GM12878 (cell line): ENCODE measurements at places on chromosomes 11 and 22. TPM values are rescaled to one million over a fixed set of nuclear protein-coding genes. Genes with fewer than 3 reads are reported as not detected.

The TRAF6 gene
- 8.3 and 9.8 TPM in 2 replicates for polyA plus RNA-seq

The DENND5A gene
- 13.9 and 15.7 TPM in 2 replicates for polyA plus RNA-seq

The DAGLA gene
- not detected in 2 replicates for polyA plus RNA-seq

The C11orf91 gene
- polyA plus RNA-seq = not detected in 2 replicates

The C11orf21 gene
- not detected in 2 replicates for polyA plus RNA-seq

The ANO1 gene
- not detected in 2 replicates for polyA plus RNA-seq

The INS gene
- polyA plus RNA-seq = not detected in 2 replicates

The LIF gene
- 0.88 and 0.92 TPM in 2 replicates for polyA plus RNA-seq

The GTSE1 gene
- 44.4 and 44.5 TPM in 2 replicates for polyA plus RNA-seq

The FOSL1 gene
- 4.6 and 5.4 TPM in 2 replicates for polyA plus RNA-seq

The SAA1 gene
- polyA plus RNA-seq = 0.36 TPM in 1 of 2 replicates, not detected in the other

The CADM1 gene
- polyA plus RNA-seq = 0.15 and 0.21 TPM in 2 replicates

DNA sequence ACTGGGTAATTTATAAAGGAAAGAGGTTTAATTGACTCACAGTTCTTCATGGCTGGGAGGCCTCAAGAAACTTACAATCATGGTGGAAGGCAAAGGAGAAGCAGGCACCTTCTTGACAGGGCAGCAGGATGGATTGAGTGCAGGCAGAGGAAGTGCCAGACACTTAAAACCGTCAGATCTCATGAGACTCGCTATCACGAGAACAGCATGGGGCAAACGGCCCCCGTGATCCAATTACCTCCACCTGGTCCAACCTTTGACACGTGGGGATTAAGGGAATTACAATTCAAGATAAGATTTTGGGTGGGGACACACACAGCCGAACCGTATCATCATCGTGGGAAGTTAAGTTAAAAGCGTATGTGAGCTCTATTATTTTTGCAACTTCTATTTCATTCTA lies 71.4 kb upstream of the SYN3 start:
- no peak overlapping the region for H3K27ac ChIP-seq
- no peaks in the 10 kb centered on the region for H3K27me3 ChIP-seq
- H3K4me3 ChIP-seq = no peak overlapping the region
- H3K4me1 ChIP-seq = no peaks in the 10 kb centered on the region
- no peaks in the 10 kb centered on the region for H3K36me3 ChIP-seq
- DNase-seq = no peak

GRCh38 chr11:69442807-69443137 lies 38.7 kb upstream of the LINC01488 start:
- no peak overlapping the region for H3K4me3 ChIP-seq
- no peaks in the 10 kb centered on the region for H3K36me3 ChIP-seq
- DNase-seq = no peak
- H3K4me1 ChIP-seq = peaks cover 28% of the 10 kb centered on the region

DNA sequence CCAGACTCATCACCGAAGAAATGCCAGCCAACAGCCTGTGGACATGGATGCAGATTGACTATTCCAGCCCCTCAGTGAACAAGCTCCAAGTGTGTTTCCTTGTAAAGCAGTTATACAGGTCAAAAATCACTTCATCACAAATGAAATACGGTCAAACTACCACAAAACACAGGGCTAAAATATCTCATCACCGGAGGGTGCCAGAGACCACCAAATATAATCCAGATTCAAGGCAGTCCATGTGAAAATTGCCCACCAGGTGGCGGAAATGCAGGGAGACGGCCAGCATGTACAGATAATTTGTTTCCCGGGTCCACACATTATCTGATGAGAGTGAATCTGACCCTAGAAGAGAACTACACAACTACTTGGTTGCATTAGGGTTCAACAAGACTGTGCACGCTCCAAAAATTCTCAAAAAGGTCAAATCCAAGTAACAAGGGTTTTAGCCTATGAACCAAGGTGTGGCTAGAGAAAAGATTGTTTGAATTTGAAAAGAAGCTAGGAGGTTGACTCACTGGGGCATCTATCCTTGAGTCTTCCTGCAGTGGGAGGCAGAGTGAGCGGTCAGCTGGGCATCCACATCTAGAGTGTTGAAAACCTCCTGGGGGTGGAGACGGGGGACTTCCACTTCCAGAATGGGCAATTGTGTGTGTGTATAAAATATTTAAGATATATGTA lies 71.7 kb downstream of the IGLL5 start:
- H3K4me1 ChIP-seq = peaks cover 11% of the 10 kb centered on the region
- no peak overlapping the region for H3K4me3 ChIP-seq
- H3K27ac ChIP-seq = no peak overlapping the region
- peak; percentile 56 for DNase-seq
- no peaks in the 10 kb centered on the region for H3K27me3 ChIP-seq

DNA sequence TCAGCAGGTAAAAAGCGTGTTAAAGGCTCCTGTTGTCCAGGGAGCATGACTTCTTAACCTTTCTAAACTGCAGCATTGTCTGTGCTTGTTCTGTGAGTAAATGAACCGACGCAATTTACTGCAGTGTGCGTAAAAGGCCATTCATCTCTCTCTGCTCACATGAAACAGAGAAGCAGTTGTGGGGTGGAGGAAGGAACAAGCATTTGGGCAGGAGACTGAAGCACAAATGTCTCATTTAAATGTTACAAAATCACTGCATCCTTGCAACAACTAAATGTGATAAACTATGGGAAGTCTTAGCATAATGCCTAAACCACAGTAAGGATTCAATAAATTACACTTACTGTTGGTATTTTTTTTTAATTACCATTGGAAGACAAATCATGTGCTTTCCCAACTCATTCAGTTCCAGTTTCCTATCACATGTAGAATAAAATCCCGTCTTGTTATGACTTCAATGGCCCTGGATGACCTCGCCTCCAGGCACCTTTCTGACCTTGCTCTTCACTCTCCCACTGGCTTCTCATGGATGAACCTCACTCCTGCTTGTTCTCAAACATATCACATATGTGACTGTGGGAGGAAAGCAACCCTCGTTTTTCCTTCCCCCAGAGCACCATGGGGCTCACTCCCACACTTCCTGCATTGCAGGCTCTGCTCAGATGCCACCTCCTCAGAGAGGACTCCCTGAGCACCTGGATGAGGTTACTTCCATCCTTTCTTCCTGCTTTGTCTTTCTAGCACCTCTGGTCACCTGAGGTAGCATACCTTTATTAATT lies 21.6 kb upstream of the RFPL2 start:
- H3K4me3 ChIP-seq = no peak overlapping the region
- no peak overlapping the region for H3K27ac ChIP-seq
- H3K4me1 ChIP-seq = no peaks in the 10 kb centered on the region
- DNase-seq = no peak
- H3K27me3 ChIP-seq = no peaks in the 10 kb centered on the region

- H3K27ac ChIP-seq = no peak overlapping the region; the same call in 1 of the 2 replicates
- H3K27me3 ChIP-seq = no peaks in the 10 kb centered on the region
- no peak for DNase-seq
- peaks cover 23% of the 10 kb centered on the region for H3K4me1 ChIP-seq
- H3K4me3 ChIP-seq = peak overlapping the region; percentile 38; the same call in 1 of the 2 replicates
- no peaks in the 10 kb centered on the region for H3K36me3 ChIP-seq
Observed at GRCh38 chr22:50548040-50548920, 2.6 kb downstream of the KLHDC7B start.

DNA sequence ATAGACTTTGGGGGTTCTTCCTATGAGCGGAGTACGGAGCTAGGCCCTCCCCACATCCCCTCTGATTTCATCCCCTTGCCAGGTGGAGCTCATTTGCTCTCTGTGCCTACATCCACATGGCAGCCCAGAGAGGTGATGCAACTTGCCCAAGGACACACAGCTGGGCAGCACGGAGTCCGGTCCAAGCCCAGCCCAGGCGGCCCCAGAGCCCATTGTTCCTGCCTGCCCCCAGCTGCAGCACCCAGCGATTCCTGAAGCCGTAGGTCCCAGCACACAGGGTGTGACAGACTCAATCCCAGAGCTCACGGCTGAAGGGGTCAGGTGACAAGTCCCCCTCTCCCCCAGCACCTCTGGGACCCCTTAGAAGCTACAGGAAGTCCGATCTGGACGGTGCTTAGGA lies 22.2 kb upstream of the RFPL3 start:
- no peak for DNase-seq
- H3K27me3 ChIP-seq = no peaks in the 10 kb centered on the region; the same call in 1 of the 2 replicates
- H3K36me3 ChIP-seq = no peaks in the 10 kb centered on the region
- no peak overlapping the region for H3K27ac ChIP-seq
- no peak overlapping the region for H3K4me3 ChIP-seq

- no peaks in the 10 kb centered on the region for H3K36me3 ChIP-seq
- DNase-seq = no peak
- no peaks in the 10 kb centered on the region for H3K4me1 ChIP-seq
- no peak overlapping the region for H3K4me3 ChIP-seq
- no peaks in the 10 kb centered on the region for H3K27me3 ChIP-seq
Observed at GRCh38 chr11:14218728-14219127, 140.3 kb downstream of the RRAS2 start.

DNA sequence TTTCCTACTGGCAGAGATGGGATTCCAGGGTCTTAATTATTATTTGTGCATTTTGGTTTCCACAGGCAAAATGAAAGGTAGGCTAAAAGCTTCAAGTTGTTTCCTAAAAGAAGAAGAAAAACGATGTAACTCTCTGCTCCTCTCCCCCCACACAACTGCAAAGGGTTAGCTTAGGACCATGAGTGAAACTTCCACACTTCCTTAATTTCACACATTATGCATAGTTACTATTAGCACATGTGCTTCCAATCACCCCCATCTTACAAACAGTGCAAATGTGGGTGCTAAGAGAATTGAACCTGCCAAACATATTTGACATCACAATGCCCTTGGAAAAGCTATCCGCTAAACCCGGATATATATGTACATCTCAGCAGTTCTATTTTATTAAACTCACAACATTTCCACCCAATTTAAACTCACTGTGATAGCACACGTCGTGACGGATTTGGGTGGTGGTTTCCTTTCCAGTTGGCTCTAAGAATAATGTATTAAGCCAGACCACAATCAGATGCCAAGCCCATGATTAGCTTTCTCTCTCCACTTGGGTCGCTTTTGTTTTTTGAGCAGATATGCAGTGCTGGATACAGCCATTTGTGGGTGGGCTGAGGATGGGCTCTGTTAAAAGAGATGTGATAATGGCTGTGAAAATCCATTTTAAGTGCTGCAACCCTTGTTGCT lies 245.0 kb upstream of the POU2AF2 start:
- peaks cover 4% of the 10 kb centered on the region; the same call in 1 of the 2 replicates for H3K4me1 ChIP-seq
- H3K4me3 ChIP-seq = no peak overlapping the region
- no peaks in the 10 kb centered on the region; the same call in 1 of the 2 replicates for H3K27me3 ChIP-seq
- DNase-seq = no peak
- no peaks in the 10 kb centered on the region for H3K36me3 ChIP-seq

- peaks cover 10% of the 10 kb centered on the region for H3K4me1 ChIP-seq
- no peak overlapping the region for H3K4me3 ChIP-seq
- H3K36me3 ChIP-seq = no peaks in the 10 kb centered on the region
- no peaks in the 10 kb centered on the region for H3K27me3 ChIP-seq
- DNase-seq = no peak
- H3K27ac ChIP-seq = no peak overlapping the region
Observed at GRCh38 chr11:94139416-94139815, 10.8 kb downstream of the PANX1 start.

- no peaks in the 10 kb centered on the region for H3K36me3 ChIP-seq
- DNase-seq = no peak
- H3K27me3 ChIP-seq = no peaks in the 10 kb centered on the region
- no peak overlapping the region for H3K4me3 ChIP-seq
- H3K27ac ChIP-seq = no peak overlapping the region
- H3K4me1 ChIP-seq = no peaks in the 10 kb centered on the region
Observed at GRCh38 chr11:21896746-21897602, 295.9 kb upstream of the ANO5 start.

GRCh38 chr22:33850193-33850592 lies 70.1 kb downstream of the LARGE1 start:
- peaks cover 20% of the 10 kb centered on the region for H3K4me1 ChIP-seq
- no peak for DNase-seq
- H3K27me3 ChIP-seq = no peaks in the 10 kb centered on the region
- no peak overlapping the region for H3K4me3 ChIP-seq
- H3K27ac ChIP-seq = no peak overlapping the region
- H3K36me3 ChIP-seq = no peaks in the 10 kb centered on the region

DNA sequence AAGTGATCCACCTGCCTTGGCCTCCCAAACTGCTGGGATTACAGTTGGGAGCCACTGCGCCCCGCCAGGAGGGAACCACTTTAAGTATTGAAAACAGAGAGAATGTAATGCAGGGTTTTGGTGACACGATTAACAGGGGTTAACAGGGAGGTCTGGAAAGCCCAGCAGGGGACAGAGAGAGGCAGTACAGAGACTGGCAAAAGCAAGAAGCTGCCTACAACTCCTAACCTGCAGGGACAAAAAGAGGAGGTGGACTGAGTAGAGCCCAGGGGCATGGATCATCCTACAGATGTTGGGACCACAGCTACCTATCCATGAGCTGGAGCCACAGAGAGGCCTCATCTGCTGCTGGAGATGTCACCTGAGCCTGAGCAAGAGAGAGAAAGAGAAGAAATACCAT lies 1.7 kb upstream of the SPINDOC start:
- H3K4me1 ChIP-seq = peaks cover 7% of the 10 kb centered on the region; the same call in 1 of the 2 replicates
- H3K27ac ChIP-seq = no peak overlapping the region
- H3K4me3 ChIP-seq = no peak overlapping the region
- peaks cover 6% of the 10 kb centered on the region for H3K36me3 ChIP-seq

DNA sequence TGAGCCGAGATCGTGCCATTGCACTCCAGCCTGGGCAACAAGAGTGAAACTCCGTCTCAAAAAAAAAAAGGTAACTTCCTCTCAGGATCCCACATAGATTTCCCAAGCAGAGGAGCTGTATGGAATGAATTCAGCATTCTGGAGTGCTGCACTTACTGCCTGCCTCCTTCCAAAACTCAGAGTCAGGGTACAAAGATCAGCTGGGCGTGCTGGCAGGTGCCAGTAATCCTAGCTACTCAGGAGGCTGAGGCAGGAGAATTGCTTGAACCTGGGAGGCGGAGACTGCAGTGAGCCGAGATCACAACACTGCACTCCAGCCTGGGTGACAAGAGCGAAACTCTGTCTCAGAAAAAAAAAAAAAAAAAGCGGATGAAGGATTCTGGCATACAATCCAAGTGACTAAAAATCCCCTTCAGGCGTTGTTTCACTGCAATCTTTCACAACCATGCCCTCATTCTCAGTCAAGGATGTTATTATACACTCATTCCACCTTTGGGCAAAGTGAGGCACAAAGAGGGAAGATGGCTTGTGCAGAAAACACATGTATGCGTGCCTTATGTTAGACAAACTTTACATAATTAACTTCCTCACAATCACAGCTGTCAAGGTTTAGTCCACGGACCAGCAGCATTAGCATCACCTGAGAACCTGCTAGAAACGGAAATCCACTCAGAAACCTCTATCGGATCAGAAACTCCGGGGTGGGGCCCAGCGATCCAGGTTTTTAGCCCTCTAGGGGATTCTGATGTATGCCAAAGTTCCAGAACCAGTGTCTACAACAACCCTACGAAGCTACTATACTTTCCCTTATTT lies 1.1 kb upstream of the NOL12 start:
- peaks cover 5% of the 10 kb centered on the region; the same call in 1 of the 2 replicates for H3K36me3 ChIP-seq
- H3K27me3 ChIP-seq = no peaks in the 10 kb centered on the region
- H3K4me3 ChIP-seq = no peak overlapping the region
- DNase-seq = no peak
- no peak overlapping the region for H3K27ac ChIP-seq
- H3K4me1 ChIP-seq = peaks cover 21% of the 10 kb centered on the region

GRCh38 chr11:47148270-47148669 lies 28.4 kb downstream of the ARFGAP2 start:
- no peaks in the 10 kb centered on the region for H3K36me3 ChIP-seq
- H3K27me3 ChIP-seq = no peaks in the 10 kb centered on the region
- H3K4me1 ChIP-seq = no peaks in the 10 kb centered on the region
- DNase-seq = no peak
- H3K4me3 ChIP-seq = no peak overlapping the region
- H3K27ac ChIP-seq = no peak overlapping the region
